Activated T-helper 1 cell treated with anti-CD3 and anti-CD28 coated beads, Interleukin-12 subunit alpha, Interleukin-12 subunit beta, Interleukin-2, Interleukin-4 antibody, amounts not matched to agents 30 ng/mL and 10 ng/mL and 1 ng/mL, durations not matched to agents 14 hours and 24 hours and 36 hours (primary cell): ENCODE measurements at places on chromosomes 2 and 18.

DNA sequence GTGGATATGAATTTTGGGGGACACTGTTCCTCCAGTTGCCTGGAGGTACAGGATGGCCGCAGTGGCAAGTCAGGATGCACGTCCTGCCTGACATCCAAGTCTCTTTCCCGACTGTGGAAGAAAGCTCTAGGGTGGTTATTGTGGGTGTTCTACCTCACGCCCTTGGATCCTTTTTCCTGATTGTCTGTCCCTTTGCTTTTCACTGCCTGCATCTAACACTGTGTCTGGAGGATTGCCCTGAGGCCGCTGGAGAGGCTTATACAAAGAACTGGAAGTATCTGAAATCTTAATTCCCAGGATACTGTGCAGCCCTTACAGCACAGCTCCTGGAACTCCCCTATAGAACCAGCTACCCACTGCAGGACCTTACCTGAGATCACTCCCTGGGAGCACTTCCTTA, 250.5 kb downstream of the TFCP2L1 start:
- DNase-seq, result no peak
- no peaks in the 10 kb centered on the region for H3K4me1 ChIP-seq
- no peak overlapping the region for H3K4me3 ChIP-seq
- no peaks in the 10 kb centered on the region for H3K27me3 ChIP-seq
- H3K36me3 ChIP-seq, result no peaks in the 10 kb centered on the region

GRCh38 chr2:31735716-31736115, 155.0 kb upstream of the SRD5A2 start:
- no peak overlapping the region for H3K27ac ChIP-seq
- H3K36me3 ChIP-seq, result no peaks in the 10 kb centered on the region
- peaks cover 7% of the 10 kb centered on the region for H3K27me3 ChIP-seq
- no peak for DNase-seq
- H3K4me3 ChIP-seq, result no peak overlapping the region
- no peaks in the 10 kb centered on the region for H3K4me1 ChIP-seq

DNA sequence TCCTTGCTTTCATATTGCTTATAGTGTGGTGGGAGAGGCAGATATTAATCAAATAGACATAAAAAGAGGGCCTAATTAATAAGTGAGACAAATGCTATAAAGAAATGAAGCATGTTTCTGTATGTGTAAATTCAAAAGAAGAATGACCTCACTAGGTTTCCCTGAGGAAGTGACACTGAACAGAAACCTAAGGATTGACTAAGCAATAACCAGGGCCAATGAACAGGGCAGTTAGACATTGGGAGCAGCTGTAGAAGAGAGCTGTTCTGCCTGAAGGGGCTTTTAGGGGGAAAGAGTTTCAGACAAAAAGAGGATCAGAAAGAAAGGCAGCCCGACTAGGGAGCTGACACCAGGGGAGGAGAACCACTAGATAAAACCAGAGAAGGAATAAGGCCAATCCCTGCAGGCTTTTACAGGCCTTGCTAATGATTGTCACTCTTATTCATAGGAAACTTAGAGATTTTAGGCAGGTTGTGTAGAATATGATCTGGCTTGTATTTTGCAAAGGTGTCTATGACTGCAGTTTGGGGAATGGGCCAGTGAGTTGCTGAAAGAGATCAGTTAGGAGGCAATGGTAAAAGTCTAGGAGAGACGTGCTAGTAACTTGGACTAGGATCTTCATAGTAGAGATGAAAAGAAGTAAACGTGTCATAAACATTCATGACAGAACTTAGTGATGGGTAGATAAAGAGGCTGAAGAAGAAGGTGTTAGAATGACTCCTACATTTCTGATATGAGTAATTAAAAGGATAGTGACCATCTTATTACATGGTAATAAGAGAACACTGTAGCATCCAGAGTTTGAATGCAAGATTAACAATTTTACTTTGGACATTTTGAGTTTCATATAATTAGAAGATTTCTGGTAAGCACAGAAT, 26.8 kb upstream of the NABP1 start:
- H3K4me1 ChIP-seq, result peaks cover 11% of the 10 kb centered on the region
- DNase-seq, result no peak
- no peak overlapping the region for H3K4me3 ChIP-seq
- peaks cover 4% of the 10 kb centered on the region for H3K36me3 ChIP-seq
- H3K27ac ChIP-seq, result peak overlapping the region; percentile 11

DNA sequence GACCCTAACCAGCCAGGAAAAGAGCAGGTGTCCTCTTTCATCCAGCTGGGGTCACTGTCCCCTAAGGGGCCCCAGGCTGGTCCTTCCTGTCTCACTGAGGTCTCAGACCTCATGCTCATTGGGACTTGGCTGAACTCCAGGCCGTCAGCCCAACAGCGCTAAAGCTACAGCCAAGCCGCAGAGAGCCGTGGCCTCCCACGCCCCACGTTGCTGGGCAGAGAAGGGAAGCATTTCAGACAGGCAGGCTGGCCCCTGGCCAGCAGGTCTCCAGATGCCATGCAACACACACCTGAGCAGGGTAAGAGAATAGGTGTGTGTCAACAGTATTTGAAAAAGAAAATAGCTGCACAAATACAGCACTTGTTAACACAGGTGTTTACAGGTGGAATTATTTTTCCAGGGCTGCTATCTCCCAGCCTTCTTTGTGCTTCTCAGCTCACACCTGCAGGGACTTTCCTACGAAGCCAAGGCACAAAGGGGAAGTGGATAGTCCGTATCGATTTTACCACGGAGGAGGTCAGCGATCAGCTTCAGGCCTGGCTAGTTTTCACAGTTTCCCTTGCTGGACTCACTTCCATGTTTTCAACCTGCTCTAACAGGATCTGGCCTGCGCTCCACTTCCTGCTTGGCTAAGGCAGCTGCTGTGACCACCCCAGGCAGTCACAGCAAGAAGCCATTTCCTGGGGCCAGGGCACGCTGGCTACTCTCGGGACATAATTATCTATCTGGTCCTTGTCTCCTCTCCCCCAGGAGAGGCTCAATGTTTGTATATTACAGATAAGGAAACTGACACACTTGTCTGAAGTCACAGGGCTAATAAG, 156.1 kb upstream of the ID2 start:
- H3K27me3 ChIP-seq, result no peaks in the 10 kb centered on the region
- H3K36me3 ChIP-seq, result peaks cover 7% of the 10 kb centered on the region
- H3K4me1 ChIP-seq, result peaks cover 55% of the 10 kb centered on the region
- H3K4me3 ChIP-seq, result no peak overlapping the region
- DNase-seq, result no peak
- H3K27ac ChIP-seq, result peak overlapping the region; percentile 32

DNA sequence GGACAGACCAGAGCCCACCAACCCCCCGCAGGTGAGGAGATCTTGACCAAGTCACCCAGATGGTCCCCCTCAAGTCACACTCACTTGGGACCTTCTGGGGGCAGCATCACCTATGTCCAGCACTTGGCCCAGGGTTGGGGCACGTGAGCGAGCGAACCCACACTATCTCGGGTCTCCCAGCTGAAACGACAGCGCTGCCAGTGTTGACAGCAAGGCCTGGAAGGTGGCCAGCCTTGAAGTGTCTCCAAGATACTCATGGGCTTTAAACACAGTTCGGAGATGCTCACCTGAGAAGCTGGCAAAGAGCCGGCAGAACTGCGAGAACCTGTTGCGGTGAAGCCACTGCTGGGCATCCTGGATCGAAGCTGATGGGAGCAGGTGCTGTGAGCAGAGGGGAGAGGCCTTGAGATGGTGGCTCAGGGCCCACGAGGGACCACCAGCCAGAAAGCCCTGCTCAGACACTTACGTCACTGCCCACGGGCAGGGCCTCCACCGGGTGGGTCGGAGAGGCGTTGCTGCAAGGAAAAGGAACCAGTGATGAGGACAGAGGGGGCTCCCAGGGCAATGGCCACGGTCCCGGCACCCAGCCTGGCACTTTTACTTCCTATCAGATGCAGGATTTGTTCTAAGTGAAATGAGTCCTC, 47.5 kb downstream of the TFCP2L1 start:
- no peaks in the 10 kb centered on the region for H3K27me3 ChIP-seq
- no peaks in the 10 kb centered on the region for H3K4me1 ChIP-seq
- no peak for DNase-seq
- H3K36me3 ChIP-seq, result no peaks in the 10 kb centered on the region

- no peaks in the 10 kb centered on the region for H3K4me1 ChIP-seq
- no peaks in the 10 kb centered on the region for H3K36me3 ChIP-seq
- H3K4me3 ChIP-seq, result no peak overlapping the region
- no peak for DNase-seq
- no peak overlapping the region for H3K27ac ChIP-seq
Observed at GRCh38 chr2:235541016-235541415, 47.2 kb downstream of the AGAP1 start.

- no peaks in the 10 kb centered on the region for H3K4me1 ChIP-seq
- no peaks in the 10 kb centered on the region for H3K27me3 ChIP-seq
- H3K4me3 ChIP-seq, result no peak overlapping the region
- no peak overlapping the region for H3K27ac ChIP-seq
Observed at GRCh38 chr2:119311831-119312230, 54.8 kb downstream of the C2orf76 start.

- H3K27ac ChIP-seq, result no peak overlapping the region
- no peaks in the 10 kb centered on the region for H3K27me3 ChIP-seq
- H3K36me3 ChIP-seq, result peaks cover 43% of the 10 kb centered on the region
Observed at GRCh38 chr18:62102221-62102620, 84.6 kb downstream of the PIGN start.

GRCh38 chr2:176261136-176261535, 8.1 kb upstream of the MTX2 start:
- no peaks in the 10 kb centered on the region for H3K36me3 ChIP-seq
- peaks cover 28% of the 10 kb centered on the region for H3K27me3 ChIP-seq
- no peaks in the 10 kb centered on the region for H3K4me1 ChIP-seq
- H3K27ac ChIP-seq, result no peak overlapping the region
- DNase-seq, result no peak

- no peak for DNase-seq
- H3K27me3 ChIP-seq, result no peaks in the 10 kb centered on the region
- H3K36me3 ChIP-seq, result no peaks in the 10 kb centered on the region
- H3K4me3 ChIP-seq, result no peak overlapping the region
- H3K27ac ChIP-seq, result no peak overlapping the region
Observed at GRCh38 chr2:220442012-220442411, 814.6 kb downstream of the SLC4A3 start.

DNA sequence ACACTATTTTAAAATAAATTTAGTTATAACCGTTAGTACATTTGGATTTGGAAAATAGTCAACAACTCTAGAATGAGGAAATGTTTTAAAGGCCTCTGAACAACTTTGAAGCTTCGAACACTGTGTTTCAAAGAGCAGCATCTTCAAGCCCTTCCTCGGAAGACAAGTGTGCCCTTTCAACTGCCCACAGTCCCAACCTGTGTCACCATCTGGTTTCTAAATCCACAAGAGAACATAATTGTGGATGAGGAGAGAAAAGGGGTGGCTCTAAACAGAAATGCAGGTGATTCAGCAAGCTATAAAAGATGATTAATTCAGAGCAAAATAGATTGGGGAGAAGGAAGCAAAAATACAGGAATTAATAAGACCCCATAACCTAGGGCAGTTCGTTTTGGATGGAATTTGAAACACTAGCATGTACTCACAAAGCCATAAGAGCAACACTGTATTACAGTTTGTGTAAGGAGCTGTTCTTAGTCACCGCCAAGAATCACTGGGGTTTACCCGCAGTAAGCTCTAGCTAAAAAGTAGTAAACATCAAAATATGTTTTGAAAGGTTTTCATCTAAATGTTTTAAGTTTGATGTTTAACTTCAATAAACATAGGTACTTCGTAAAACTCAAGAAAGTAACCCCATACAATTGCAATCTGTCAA, 160.7 kb downstream of the EIPR1 start:
- no peaks in the 10 kb centered on the region for H3K27me3 ChIP-seq
- H3K4me3 ChIP-seq, result no peak overlapping the region
- DNase-seq, result no peak
- H3K27ac ChIP-seq, result peak overlapping the region; percentile 56
- peaks cover 55% of the 10 kb centered on the region for H3K4me1 ChIP-seq

- no peak overlapping the region for H3K4me3 ChIP-seq
- no peak for DNase-seq
- H3K4me1 ChIP-seq, result no peaks in the 10 kb centered on the region
- no peaks in the 10 kb centered on the region for H3K36me3 ChIP-seq
Observed at GRCh38 chr18:51639541-51639940, 442.1 kb upstream of the MEX3C start.

- H3K36me3 ChIP-seq, result no peaks in the 10 kb centered on the region
- H3K4me3 ChIP-seq, result no peak overlapping the region
- H3K27me3 ChIP-seq, result no peaks in the 10 kb centered on the region
- no peak overlapping the region for H3K27ac ChIP-seq
- no peak for DNase-seq
Observed at GRCh38 chr2:152466980-152467676, 132.2 kb downstream of the FMNL2 start.

GRCh38 chr2:161031511-161031910, 128.7 kb upstream of the TANK start:
- H3K27ac ChIP-seq, result no peak overlapping the region
- no peak for DNase-seq
- peaks cover 1% of the 10 kb centered on the region for H3K27me3 ChIP-seq
- H3K4me1 ChIP-seq, result peaks cover 7% of the 10 kb centered on the region
- H3K36me3 ChIP-seq, result peaks cover 7% of the 10 kb centered on the region

DNA sequence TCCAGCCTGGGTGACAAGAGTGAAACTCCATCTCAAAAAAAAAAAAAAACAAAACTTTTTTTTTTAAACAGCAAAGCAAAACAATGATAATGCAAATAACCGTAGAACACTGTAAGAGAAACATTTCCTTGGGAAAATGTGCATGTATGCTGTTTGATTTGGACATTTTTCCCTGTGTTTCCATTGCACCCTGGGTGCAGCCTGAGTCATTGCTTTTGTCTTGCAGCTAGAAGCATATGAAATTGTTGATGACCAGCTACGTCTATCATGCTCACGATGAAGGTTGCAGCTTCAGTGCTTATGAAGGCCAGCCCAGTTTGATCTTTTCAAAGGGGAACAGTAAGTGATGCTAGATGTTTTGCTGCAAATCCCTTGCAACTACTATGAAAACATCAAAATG, 41.5 kb downstream of the MOGAT1 start:
- H3K4me1 ChIP-seq, result peaks cover 10% of the 10 kb centered on the region
- no peak for DNase-seq
- peaks cover 43% of the 10 kb centered on the region for H3K27me3 ChIP-seq
- H3K36me3 ChIP-seq, result no peaks in the 10 kb centered on the region
- H3K4me3 ChIP-seq, result no peak overlapping the region

DNA sequence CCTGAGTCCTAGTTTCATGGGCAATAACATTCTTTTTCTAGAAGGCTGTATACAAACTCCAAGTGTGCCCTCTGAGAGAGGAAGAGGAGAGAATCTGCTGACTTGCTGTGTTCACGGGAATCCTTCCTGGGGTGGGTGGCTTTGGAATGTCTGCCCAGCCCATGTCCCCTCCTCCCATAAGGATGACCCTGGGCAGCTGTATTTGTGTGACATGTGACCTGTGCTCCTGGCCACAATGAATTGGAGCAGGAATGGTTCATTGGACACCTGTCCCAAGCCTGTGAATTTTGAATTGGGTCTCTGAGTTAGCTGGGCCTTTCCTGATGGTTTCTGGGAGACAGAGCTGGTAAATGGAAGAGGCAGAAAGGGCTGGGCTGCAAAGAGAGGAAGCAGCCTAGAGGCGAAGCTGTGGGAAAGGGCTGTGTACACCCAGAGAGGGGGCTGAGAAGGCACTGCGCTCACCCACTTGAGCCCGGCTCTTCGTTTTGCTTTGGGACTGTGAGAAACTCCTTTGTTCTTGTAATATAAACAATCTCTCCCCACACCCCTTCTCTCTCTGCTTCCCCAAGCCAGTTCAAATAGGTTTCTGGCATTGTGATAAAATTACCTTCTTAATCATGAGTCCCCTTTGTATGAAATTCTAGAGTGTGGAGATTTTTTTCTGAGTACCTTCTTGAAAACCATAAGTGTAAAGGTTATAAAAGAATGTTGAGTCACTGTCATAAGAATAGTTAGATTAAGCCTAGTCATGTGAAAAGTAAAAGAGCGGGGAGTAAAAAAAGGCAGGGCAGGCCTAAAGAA, 49.8 kb downstream of the SLC4A5 start:
- H3K4me1 ChIP-seq, result peaks cover 13% of the 10 kb centered on the region
- H3K4me3 ChIP-seq, result no peak overlapping the region
- DNase-seq, result no peak
- no peaks in the 10 kb centered on the region for H3K36me3 ChIP-seq
- no peak overlapping the region for H3K27ac ChIP-seq
